ENCODE measurements at places on chromosomes 4 and X.

GRCh38 chrX:112058255-112058654, 24.3 kb downstream of the TRPC5 start:
- DNase-seq: no peak

GRCh38 chr4:156085100-156085499, 131.4 kb upstream of the CTSO start:
- no peak for DNase-seq

DNA sequence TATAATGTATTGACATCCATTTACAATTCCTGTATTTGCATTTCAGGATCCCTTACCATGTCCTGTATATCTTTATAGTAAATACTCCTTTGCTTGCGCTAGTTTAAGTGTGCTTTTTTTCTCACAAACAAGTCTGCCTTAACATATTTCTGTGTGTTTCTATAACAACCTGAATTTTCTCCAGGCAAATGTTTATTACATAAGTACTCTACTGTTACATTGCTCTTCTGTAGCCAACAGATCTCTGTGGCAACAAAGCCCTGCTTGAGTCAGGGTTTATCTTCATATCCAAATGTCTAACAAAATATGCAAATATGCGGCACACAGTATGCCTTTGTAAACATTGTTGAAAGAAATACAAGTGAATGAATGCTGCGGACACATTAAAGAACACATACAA, 625.5 kb downstream of the TLL1 start:
- DNase-seq: no peak

DNA sequence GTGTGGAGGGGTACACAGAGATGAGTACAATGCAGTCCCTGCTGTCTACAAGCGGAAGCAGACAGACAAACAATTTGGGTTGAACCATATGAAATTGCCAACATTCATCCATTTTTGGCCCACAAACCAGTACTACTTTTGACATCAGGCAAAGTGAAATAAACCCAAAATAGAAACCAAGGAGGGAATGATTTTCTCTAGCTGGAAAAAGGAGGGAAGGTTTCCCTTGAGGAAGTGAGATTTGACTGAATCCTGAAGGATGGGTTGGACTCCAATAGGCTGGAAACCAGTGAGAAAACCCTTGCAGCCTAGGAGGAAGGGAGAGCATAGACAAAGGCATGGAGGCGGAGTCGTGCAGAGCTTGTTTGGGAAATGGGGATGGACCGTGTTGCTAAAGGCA, 63.5 kb upstream of the PJA1 start:
- DNase-seq: no peak

- peak; percentile 3 for DNase-seq
Observed at GRCh38 chrX:10722851-10723250, 102.5 kb upstream of the MID1 start.

DNA sequence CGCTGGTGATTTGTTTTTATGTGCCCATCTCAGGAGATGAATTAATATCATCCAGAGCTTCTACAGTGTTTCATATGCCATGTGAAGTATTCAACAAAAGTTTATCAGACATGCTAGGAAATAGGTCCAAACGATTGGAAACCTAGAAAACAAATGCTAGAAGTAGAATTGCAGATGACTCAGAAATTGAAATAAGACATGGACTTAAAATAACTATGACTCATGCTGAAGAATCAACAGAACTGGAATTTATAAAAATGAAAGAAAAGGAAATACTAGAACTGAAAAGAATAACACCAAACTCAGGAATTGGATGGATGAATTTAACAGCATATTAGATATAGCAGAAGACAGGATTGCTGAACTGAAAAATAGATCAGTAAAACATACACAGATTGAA, 172.7 kb upstream of the GIMD1 start:
- DNase-seq: no peak

GRCh38 chrX:152177497-152178269, 39.3 kb upstream of the MAGEA10 start:
- DNase-seq: no peak

DNA sequence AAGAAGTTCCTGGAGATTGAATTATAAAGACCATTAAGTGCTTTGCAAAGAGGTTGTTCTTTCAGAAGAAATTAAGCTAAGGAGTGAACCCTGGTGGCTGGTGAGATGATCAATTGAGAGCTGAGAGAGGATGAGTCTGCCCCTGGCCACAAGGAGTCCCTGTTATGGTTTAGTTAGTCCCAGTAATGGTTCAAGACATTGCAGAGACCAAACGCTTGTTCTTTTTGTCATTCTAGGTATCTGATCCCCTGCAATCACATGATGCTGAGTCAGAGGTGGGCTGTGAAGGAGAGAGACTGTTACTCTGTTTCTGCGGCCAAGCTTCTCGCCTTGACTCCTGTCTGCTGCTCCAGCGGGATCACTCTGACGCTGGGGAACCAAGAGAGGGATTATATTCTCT, 114.5 kb downstream of the GATB start:
- DNase-seq: no peak

DNA sequence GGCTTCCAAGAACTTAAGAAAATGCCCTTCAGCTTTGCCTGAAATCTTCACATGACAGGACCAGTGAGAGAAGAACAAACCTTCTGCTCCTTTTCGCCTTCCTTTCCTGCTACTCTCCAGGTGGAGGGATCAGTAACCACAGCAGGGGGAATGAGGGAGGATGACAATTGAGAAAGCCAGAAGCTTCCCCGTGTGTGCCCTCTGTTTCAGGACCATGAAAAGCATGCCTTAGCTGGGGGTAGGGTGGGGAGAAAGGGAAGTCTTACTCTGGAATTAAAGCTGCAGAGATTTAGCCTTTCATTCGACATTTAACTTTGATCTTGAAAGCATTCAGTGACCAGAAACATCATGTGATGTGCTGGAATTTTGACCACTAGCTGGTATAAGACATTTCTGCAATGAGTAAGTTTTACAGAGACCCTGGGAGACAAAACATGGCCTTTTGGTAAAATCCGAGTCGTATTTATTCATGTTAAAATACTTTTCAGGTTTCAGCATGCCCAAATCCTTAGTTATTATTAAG, 10.6 kb upstream of the PUDP start:
- no peak for DNase-seq
